ENCODE measurements at places on chromosomes 6 and 20.

GRCh38 chr6:88804701-88805100 lies 158.7 kb downstream of the RNGTT start:
- no peaks in the 10 kb centered on the region for H3K4me1 ChIP-seq
- DNase-seq = no peak
- H3K36me3 ChIP-seq = peaks cover 2% of the 10 kb centered on the region
- no peak overlapping the region for H3K27ac ChIP-seq
- no peaks in the 10 kb centered on the region for H3K27me3 ChIP-seq
- no peak overlapping the region for H3K4me3 ChIP-seq

- no peak for DNase-seq
- H3K4me3 ChIP-seq = peak overlapping the region; percentile 33
- no peaks in the 10 kb centered on the region for H3K36me3 ChIP-seq
- no peaks in the 10 kb centered on the region for H3K27me3 ChIP-seq
- peaks cover 4% of the 10 kb centered on the region for H3K4me1 ChIP-seq
Observed at GRCh38 chr20:2799688-2800520, 523 bp downstream of the CPXM1 start.

DNA sequence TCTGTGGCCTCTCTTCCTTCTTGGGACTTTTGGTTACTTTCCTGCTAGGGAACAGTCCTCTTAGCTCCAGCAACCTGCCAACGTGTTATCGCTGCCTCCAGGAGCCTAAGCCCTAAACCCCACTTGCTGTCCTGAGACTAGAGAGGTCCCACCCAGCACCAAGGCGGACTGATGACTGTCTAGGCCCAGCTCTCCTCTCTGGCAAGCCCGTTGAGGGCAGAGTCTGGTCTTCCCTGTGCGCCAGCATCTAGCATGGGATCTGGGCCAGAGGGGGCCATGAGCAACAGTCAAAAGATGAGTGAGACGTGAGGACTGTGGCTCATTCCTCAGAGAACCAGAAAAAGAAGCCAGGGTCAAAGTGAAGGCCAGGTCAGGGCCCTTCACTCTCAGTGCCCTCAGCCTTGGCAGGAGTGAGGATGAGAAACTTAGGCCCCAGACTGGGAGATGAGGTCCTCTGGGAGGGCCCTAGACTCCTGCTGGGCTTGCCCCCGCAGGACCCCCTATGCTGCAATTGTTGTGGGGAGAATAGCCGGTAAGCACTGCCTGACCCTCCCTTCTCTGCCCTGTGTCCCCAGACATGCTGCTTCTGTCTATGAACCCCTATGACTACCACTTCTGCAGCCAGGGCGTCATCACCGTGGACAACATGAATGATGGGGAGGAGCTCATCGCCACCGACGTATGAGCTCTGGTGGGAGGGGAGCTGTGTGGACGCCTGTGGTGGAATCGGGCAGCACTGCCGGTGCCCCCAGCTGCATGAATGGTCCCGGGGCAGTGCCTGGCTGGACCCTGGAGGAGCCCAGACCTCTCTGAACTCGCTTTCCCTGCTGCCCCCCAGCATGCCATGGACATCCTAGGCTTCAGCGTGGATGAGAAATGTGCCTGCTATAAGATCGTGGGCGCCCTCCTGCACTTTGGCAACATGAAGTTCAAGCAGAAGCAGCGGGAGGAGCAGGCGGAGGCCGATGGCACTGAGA lies 30.9 kb downstream of the MYH7B start:
- H3K27ac ChIP-seq = no peak overlapping the region
- no peak for DNase-seq

GRCh38 chr20:45861221-45862075 lies 4.0 kb downstream of the ZSWIM3 start:
- H3K4me3 ChIP-seq = no peak overlapping the region
- peaks cover 17% of the 10 kb centered on the region for H3K4me1 ChIP-seq
- no peak for DNase-seq
- H3K36me3 ChIP-seq = no peaks in the 10 kb centered on the region
- no peaks in the 10 kb centered on the region for H3K27me3 ChIP-seq

DNA sequence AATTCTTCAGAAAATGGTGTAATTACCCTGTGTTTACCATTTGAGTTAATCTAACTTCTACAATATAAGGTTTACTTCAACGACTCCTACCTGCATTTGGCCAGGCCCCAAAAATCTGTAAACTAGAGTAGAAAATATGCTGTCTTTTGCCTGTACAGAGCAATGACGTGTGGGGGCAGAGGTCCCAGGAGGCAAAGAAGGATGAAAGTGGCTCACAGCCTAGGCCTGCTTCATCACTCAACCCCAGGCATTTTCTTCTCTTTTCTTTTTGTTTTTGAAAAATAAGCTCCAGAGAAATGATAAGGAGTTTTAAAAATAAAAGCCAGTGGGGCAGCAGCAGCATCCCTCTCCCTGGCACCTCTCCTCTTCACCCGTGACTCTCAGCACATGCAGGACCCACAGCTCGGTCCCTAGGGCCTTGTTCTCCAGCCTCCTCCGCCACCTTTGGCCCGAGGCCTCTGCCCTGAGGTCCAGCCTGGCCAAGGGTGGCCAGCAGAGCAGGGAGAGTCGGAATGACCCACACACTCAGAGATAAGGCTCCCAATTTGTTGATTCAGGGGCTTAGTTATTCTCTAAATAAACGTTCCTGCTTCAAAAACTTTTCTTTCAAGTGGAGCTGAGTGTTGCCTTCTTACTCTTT lies 310.3 kb upstream of the RNF24 start:
- no peaks in the 10 kb centered on the region for H3K4me1 ChIP-seq
- H3K27me3 ChIP-seq = no peaks in the 10 kb centered on the region
- H3K4me3 ChIP-seq = no peak overlapping the region
- no peak for DNase-seq

GRCh38 chr20:59159493-59160376 lies 3.9 kb upstream of the ZNF831 start:
- H3K4me1 ChIP-seq = peaks cover 59% of the 10 kb centered on the region
- no peaks in the 10 kb centered on the region for H3K27me3 ChIP-seq
- H3K36me3 ChIP-seq = no peaks in the 10 kb centered on the region
- peak overlapping the region; percentile 1 for H3K4me3 ChIP-seq
- DNase-seq = peak; percentile 83
- H3K27ac ChIP-seq = peak overlapping the region; percentile 96

- no peaks in the 10 kb centered on the region for H3K27me3 ChIP-seq
- no peak overlapping the region for H3K27ac ChIP-seq
- H3K4me3 ChIP-seq = no peak overlapping the region
- peaks cover 10% of the 10 kb centered on the region for H3K4me1 ChIP-seq
Observed at GRCh38 chr6:155174576-155175211, 89.1 kb upstream of the CLDN20 start.

- H3K4me3 ChIP-seq = no peak overlapping the region
- H3K27me3 ChIP-seq = peaks cover 25% of the 10 kb centered on the region
- no peak for DNase-seq
- peaks cover 14% of the 10 kb centered on the region for H3K4me1 ChIP-seq
Observed at GRCh38 chr20:31833931-31834521, 11.4 kb downstream of the FOXS1 start.

GRCh38 chr6:2730353-2731107 lies 20.2 kb downstream of the MYLK4 start:
- H3K27me3 ChIP-seq = peaks cover 29% of the 10 kb centered on the region
- no peak for DNase-seq
- no peak overlapping the region for H3K4me3 ChIP-seq
- no peaks in the 10 kb centered on the region for H3K4me1 ChIP-seq
- H3K27ac ChIP-seq = no peak overlapping the region

DNA sequence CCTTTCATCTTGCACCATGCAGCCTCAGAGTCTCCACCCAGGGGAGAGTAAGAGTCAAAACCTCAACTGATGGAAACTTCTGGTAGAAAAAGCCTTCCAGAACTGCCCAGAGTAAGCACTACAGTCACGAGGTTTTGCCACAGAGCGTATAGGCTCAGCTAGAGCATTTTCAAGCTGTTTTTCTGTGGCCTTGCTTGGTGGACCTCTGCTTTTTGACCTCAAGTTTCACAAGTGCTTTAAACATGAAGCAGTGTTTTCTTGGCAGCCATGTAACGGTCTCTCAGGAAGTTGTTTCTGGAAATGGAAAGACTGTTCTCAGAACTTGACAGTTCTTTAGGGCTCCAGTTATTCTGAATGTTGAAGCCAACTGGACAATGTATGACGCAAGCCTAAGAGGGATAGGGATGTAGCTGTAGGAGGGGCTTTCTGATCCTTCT lies 146.5 kb downstream of the ZDHHC14 start:
- H3K4me3 ChIP-seq = no peak overlapping the region
- peaks cover 14% of the 10 kb centered on the region for H3K4me1 ChIP-seq
- H3K27me3 ChIP-seq = no peaks in the 10 kb centered on the region
- H3K36me3 ChIP-seq = no peaks in the 10 kb centered on the region

- DNase-seq = no peak
- peaks cover 24% of the 10 kb centered on the region for H3K4me1 ChIP-seq
- H3K36me3 ChIP-seq = peaks cover 5% of the 10 kb centered on the region
- no peaks in the 10 kb centered on the region for H3K27me3 ChIP-seq
Observed at GRCh38 chr20:53611449-53611894, 17.8 kb upstream of the ZNF217 start.

GRCh38 chr6:43990275-43990626 lies 137.0 kb downstream of the MRPL14 start:
- no peaks in the 10 kb centered on the region for H3K4me1 ChIP-seq
- H3K27me3 ChIP-seq = no peaks in the 10 kb centered on the region
- no peak for DNase-seq
- no peaks in the 10 kb centered on the region for H3K36me3 ChIP-seq
- H3K27ac ChIP-seq = no peak overlapping the region

DNA sequence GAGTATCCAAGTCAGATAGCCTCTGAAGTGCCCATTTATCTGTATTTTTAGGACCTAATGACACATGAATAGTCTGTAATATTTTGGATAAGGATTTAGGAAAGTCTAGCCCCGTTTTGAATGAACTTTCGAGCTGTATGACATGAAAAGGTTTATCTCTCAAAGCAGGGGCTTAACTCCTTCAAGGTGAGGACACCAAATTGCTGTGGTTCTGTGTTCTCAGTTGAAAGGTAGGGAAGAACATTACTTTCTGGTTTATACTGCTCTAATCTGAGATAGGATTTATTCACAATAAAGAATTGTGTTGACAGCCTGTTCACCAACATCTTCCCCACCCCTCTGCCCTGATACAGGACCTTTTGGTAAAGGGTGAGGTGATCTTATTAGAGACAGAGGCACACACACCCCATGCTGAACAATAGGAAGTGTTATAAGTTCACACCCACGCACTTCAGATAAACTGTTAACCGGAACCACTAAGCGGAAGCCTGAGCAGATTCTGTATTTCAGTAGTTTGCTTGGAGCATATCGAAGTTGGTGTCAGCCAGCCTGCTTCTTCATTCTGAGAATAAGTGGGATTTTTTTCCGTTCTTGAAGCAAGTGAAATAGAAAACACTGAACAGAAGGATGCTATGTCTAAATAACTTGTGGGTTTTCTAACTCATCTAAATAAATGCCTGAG lies 223.3 kb downstream of the TMEM242 start:
- no peak overlapping the region for H3K4me3 ChIP-seq
- peaks cover 19% of the 10 kb centered on the region for H3K4me1 ChIP-seq
- H3K27ac ChIP-seq = peak overlapping the region; percentile 81
- H3K36me3 ChIP-seq = no peaks in the 10 kb centered on the region

DNA sequence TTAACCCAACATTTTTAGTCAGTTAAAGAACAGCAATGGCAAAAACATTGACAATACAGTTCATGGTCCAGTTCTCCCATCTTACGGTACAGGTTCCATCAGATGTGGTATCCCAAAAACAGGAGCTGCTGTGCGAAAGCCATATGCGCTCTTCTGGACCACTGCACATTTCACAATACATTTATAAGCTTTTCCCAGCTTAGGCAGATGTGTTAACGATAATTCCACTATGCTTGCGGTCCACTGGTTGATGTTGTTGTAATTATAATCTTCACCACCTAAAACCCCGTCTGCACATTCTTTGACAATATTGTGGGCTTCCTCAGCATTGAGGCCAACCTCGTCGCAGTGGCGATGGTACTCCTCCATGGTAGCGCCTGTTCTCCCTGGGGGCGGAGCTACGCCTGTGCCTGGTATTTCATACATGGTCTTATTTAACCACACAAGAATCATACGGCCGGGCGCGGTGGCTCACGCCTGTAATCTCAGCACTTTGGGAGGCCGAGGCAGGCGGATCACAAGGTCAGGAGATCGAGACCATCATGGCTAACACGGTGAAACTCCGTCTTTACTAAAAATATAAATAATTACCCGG lies 52.0 kb downstream of the BFSP1 start:
- no peaks in the 10 kb centered on the region for H3K36me3 ChIP-seq
- H3K4me3 ChIP-seq = no peak overlapping the region
- no peak for DNase-seq
- H3K4me1 ChIP-seq = no peaks in the 10 kb centered on the region
- no peak overlapping the region for H3K27ac ChIP-seq

DNA sequence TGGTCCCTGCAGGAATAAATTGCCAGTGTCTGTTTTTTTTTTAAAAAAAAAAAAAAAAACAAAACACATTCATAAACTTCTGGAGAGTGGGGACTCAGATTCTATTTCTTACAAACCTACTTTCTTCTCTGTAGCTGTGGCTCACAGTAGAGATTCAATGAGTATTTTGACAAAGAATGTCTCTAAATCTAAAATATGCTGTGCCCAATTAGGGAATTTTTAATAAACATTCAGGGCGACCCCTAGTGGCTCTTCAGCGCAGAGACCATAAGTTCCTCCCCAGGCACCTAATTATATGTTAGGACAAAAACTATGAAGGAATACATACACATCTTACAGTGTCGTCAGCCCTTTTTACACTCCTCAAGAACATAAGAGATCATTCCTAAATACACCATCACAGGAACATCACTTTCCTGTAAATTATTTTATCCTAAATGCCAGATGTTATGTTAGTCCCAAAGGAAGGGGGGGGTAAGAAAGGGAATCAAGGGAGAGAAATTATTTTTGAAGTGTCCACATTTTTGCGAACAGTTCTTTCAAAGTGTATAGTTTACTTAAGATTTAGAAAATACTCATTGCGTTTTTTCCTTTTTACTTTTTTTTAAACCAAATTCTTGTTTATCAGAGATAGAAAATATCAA lies 21.8 kb upstream of the NAA20 start:
- DNase-seq = no peak
- no peaks in the 10 kb centered on the region for H3K36me3 ChIP-seq
- no peaks in the 10 kb centered on the region for H3K4me1 ChIP-seq
- no peak overlapping the region for H3K4me3 ChIP-seq
- no peak overlapping the region for H3K27ac ChIP-seq
- H3K27me3 ChIP-seq = no peaks in the 10 kb centered on the region

DNA sequence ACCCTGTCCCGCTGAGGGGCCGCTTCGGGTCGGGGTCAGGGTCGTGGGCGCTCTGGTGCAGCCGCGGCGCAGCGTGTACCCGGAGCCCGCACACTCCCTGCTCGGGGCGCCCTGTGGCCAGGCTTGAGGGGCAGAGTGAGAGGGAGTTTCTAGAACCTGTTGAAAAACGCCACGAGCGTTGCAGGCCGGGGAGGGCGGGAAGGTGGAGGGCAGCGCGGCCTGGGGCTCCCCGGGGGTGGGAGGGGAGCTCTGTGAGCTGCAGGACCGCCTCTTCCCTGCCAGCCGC lies 539 bp upstream of the BHLHE23 start:
- no peak overlapping the region for H3K27ac ChIP-seq
- peaks cover 8% of the 10 kb centered on the region for H3K4me1 ChIP-seq
- no peak for DNase-seq
- peaks cover 75% of the 10 kb centered on the region for H3K27me3 ChIP-seq
- H3K4me3 ChIP-seq = no peak overlapping the region

- no peak overlapping the region for H3K27ac ChIP-seq
- H3K27me3 ChIP-seq = no peaks in the 10 kb centered on the region
- H3K4me3 ChIP-seq = no peak overlapping the region
- H3K4me1 ChIP-seq = peaks cover 7% of the 10 kb centered on the region
- no peaks in the 10 kb centered on the region for H3K36me3 ChIP-seq
Observed at GRCh38 chr6:111559188-111560097, 46.2 kb downstream of the TRAF3IP2 start.

- no peak overlapping the region for H3K4me3 ChIP-seq
- H3K27ac ChIP-seq = no peak overlapping the region
- H3K36me3 ChIP-seq = peaks cover 14% of the 10 kb centered on the region
- H3K27me3 ChIP-seq = no peaks in the 10 kb centered on the region
- no peak for DNase-seq
Observed at GRCh38 chr6:161162722-161163121, 111.1 kb downstream of the AGPAT4 start.

Measured in T-cell (primary cell).